ENCODE measurements at places on chromosomes 2 and 18.

DNA sequence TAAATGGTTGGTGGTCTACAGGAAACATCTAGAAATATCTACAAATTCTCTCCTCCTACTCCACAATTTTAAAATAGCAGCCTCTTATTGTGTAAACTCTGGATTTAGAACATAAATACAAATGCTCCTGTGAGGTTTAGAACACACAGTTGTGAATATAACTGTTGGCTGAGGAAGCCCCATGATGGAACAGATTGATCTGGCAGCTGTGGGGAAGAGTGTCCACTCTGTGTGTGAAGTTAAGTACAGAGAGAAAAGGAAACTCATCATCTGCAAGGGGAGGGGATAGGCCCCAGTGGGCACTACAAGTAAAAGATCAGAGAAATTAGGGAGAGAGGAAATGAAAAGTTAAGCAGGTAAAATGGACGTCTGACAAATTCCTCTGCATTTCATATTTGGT, 422.7 kb upstream of the FSHR start:
- DNase-seq = no peak

DNA sequence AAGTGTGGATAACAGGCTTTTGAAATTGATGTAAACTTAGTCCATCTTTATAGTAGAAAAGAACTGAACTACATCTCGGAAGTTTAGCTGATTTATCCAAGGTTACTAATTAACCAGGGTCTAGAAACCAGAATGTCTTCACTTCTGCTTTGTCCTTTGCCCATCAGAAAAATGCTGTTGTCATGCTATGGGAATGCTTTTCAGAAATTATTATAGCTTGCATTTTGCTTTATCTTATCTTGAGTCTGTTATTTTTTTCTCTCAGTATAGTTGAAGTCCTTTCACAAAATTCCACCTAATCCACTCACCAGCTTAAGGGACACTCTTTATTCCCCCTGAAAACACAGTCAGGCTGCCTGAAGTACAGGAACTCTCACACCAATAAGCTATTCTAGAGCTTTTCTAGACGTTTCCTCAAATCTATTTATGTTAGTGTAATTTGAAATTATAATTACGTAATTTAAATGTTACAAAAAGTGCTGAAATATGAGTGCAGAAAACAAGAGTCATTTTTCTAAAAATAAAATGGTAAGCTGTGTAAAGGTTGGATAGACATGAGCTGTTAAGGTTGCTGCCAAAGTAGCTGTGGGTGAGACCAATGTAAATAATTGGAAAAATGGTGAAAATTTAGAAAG, 456.3 kb downstream of the TGIF1 start:
- DNase-seq = no peak

DNA sequence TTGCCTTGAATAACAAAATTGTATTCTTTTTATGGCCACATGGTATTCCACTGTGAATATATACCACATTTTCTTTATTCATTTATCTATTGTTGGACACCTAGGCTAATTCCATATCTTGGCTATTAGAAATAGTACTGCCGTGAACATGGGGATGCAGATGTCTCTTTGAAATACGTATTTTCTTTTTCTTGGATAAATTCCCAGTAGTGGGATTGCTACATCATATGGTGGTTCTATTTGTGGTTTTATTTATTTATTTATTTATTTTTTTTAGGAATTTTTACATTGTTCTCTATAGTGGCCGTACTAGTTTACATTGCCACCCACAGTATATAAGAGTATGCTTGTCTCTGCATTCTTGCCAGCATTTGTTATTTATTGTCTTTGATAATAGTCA, 679.8 kb upstream of the NRXN1 start:
- DNase-seq = no peak

DNA sequence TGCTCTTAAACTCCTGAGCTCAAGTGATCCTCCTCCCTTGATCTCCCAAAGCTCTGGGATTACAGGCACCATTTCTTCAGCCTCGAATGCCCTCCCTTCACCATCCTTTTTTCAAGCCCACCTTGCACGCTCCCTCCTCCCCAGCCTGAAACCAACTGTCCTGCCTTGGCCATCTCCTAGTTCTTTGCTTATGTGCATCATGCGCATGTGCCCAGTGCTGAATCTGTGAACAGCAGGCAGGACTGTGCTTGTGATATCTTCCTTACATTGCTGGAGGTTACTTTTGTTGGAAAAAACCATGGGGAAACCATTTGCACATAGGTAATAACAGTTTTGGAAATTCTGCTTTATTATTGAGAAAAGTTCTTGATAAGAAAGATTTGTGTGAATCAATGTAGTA, 30.2 kb upstream of the CETN1 start:
- no peak for DNase-seq

DNA sequence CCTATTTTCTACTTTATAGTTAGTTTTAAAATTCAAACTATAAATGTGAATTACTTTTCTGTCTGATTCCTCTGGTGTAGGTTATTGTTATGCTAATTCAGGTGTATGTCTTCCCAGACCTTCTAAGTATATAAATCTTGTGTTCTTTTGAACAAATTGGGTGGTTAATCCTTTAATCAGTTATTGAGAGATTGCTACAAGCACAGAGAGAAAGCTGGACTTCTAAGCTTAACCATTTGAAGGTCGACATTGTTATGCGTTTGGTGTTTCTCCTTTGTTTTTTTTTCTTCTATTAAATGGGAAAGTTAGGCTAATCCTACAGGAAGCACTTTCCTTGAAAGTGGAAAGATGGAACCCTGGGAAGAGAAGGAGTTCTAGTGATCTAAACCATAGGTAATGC, 592.6 kb downstream of the SLC4A3 start:
- DNase-seq = no peak

DNA sequence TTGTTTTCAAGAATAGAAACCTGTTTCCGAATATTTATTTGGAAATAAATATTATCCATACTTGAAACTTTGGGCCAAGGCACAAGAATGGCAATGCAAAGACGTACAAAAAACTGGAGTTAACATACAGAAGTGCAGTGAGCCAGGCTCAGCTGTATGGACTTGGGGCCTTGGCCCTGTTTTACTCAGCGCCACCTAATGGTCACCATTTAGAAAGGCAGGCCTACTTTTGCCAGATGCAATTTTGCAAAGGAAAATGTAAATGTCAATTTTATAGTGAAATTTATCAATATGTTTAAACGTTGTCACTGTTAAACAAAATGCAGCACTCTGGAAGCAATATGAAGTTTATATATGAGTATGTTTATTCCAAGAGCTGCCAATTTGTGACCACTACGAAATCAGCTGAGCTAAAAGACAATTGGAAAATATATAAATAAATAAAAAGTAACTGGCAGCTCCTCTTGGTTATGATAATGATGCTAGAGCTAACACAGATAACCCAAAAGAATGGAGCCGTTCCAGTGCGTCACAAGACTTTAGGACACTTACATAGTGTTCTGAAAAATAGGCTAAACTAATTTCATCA, 155.0 kb downstream of the ARHGAP15 start:
- DNase-seq = peak; percentile 6

- no peak for DNase-seq
Observed at GRCh38 chr2:107338059-107338458, 452.1 kb upstream of the ST6GAL2 start.

- no peak for DNase-seq
Observed at GRCh38 chr2:232592772-232593395, 40.5 kb upstream of the EFHD1 start.

DNA sequence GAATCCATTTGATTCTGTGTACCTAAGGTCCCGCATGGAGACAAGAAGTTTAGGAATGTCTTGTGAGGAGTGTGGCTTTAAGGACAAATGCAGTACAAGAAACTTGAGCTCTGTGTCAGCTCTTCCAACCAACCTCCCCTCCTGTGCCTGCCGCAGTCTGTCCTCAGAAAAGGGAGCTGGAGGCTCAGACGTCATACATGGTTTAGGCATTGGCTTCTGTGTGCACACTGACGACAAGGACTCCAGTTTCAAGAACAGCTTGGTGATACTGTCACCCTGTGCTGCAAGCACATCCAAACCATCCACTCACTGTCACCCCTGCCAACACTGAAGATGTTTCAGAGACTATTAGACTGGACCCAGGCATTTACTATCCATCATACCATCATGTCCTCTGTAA, 470.4 kb downstream of the IRS1 start:
- DNase-seq = no peak

DNA sequence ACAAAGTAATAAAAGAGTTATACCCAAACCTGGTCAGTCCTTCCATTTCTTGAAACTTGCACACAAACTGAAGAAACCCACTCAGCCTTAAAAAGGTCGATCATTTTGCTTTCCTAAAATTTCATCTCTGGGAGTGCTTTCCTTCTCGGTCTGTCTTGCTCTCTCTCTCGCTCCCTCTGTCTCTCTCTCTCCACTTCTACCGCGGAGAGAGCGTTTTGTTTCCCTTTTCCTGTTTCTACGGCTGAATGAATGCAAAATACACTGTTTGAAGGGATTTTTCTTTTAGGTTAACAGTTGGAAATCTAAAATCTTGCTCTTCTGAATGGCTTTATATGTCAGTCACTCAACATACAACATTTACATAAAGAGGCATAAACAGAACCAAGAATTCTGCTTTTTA, 424.2 kb downstream of the TGIF1 start:
- DNase-seq = peak; percentile 45
